ENCODE measurements at places on chromosomes 4 and X.
A peak's percentile ranks its signal among the peaks of the same experiment; 100 is the strongest.

DNA sequence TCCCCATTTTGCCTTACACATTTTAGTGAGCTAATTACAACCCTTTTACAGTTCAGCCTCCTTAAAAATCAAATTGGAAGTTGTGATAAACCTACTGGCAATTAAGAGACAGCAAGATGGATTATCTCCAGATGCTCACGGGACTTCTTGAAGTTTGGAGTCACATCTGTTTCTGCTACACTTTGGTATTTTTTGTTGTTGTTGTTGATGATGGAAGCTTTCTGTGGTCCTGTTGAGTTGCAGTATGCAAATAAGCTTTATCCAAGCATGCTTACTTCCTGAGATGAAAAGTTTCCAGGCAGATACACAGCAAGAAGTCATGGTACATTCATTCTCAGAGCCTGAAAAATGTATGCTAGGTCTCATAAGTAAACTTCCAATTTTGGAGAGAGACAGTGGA lies 670.0 kb upstream of the AMOT start:
- DNase-seq: no peak

DNA sequence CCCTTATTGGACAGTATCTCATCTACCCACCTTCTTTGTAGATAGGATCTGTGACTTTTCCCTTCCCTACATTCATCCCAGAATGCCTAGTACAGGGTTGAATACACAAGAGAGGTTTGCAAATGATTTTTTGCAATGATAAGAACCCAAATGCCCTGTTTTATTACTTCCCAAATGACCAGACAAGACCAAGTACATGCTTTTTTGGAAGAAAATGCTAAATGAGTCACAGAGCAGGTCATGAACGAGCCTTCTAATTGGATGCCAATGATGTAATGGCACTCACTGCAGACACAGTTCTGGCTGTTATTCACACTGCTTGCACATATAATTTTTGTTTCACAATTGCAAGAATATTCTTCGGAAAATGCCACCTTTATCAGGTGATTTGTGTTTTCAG lies 17.8 kb upstream of the GABRQ start:
- DNase-seq: no peak

DNA sequence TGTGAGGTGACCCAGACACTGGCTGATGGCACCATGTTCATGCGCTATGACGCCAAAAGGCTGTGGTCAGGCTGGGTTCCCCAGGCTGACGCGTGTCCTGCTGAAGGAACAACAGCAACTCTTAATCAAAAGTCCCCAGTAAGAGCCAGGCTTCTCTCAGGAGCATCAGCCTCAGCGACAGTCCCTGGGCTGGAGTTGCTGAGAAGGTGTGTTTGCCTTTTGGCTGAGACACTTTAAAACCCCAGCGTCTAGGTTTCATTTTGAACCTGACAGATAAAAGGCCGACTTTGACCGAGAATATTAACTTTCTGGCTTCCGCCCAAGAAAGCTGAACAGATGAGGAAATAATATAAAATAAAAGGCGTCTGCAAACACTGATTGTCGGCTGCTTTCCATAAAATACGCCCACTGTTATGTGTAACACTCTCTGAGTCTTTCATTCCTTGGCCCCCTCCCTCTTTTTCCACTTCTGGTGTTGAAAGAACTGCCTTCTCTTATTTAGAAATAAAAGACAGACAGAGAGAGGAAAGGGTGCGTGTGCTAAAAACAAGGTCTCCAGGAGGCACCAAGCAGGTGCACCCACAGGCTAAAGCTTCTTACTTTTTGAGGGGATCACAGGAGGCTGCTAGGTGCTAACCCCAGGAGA lies 373.6 kb downstream of the MID1IP1 start:
- no peak for DNase-seq

- DNase-seq: no peak
Observed at GRCh38 chr4:152408514-152409327, 127.2 kb downstream of the FBXW7 start.

- no peak for DNase-seq
Observed at GRCh38 chr4:40559585-40560465, 69.8 kb downstream of the RBM47 start.

GRCh38 chrX:38357747-38358673 lies 5.6 kb downstream of the OTC start:
- DNase-seq: no peak

GRCh38 chrX:78429172-78429571 lies 101.8 kb upstream of the CYSLTR1 start:
- no peak for DNase-seq

DNA sequence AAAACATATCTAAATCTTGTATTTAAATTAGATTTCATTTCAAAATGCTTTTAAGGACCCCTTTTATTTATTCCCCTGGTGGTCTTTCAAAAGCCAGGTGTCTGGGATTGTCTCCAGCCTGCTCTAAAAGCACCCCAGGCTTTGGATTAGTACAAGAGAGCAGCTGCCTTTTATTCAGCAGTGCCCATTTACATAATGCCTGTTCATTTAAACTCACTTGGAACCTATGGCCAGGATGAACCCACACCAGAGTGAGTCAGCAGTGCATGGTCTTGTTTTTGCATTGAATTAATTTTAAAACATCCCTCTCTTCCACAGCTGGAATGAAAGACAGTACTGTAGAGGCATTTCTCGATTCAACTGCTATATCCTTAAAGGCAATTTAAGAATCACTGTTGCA lies 64.1 kb upstream of the TENM3 start:
- DNase-seq: no peak

GRCh38 chr4:176052744-176053143 lies 12.9 kb upstream of the WDR17 start:
- no peak for DNase-seq

DNA sequence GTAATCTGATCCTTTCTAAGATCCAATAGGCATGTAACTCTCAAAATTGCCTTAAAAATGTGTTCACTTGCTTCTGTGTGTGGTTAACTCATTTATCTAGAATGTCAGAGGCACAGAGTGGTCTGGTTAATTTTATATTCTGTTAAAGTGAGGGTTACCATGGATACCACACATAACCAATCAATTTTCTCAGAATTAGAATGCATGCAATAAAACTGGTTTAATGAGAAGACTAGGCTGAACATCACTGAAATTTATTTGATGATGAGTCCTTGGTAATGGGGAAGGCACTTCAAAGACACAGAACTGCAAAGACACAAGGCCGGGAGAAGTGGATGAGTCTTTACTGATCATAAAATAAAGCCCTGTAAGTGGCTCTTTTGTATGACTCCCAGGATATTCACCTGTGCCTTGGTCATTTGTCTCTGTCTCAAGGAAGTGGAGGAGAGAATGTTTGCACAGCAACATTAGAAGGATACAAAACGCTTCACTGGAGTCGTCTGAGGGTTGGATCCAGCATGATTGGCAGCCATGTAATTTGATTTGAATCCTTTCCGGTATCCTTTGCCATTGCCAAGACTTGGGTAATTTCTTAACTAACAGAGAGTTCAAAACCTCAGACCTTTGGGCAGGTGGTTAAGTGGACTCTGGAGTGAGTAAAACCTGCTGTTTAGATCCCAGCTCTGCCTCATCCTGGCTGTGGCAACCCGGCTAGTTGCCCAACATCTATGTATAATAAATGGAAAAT lies 94.0 kb upstream of the RBPJ start:
- DNase-seq: no peak

- no peak for DNase-seq
Observed at GRCh38 chr4:106671716-106672115, 303.1 kb upstream of the GIMD1 start.

DNA sequence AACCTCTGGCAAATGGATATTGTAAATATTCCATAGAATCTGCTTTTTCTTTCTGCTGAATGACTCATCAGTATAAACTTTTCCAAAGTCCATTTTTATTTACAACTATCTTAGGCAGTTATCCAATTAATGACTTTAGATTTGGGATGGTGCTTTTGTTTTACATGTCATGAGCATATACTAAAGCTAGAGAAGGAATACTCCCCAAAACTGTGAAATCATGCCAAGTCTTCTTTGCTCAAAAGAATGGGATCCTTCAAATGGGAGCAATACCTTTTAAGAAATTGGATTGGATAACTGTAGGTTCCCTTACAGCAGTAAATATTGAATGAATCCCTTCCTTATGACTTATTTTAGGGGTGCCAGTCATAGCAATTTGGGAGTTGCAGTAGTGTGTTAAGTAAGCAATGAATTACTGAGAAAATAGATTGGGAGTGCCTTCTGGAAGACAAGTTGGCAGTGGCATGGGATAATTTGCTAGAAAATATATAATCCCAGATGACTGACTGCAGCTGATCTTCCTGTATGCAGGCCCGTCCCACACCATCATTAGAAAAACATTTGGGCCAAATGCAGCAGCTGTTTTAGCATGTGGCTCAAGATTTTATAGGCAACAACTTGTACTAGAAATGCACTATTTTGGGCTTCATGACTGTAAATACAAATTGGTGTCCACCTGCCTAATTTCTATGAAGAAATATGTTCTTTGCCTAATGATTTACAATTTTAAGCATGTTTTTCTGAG lies 2.8 kb downstream of the TMPRSS11D start:
- no peak for DNase-seq

GRCh38 chr4:37132351-37132974 lies 112.1 kb upstream of the NWD2 start:
- no peak for DNase-seq

GRCh38 chr4:116438417-116438816 lies 647.0 kb downstream of the TRAM1L1 start:
- DNase-seq: no peak

GRCh38 chr4:14716691-14717090 lies 285.6 kb upstream of the CPEB2 start:
- DNase-seq: no peak

- DNase-seq: no peak
Observed at GRCh38 chr4:108473163-108473720, 147.1 kb upstream of the RPL34 start.

DNA sequence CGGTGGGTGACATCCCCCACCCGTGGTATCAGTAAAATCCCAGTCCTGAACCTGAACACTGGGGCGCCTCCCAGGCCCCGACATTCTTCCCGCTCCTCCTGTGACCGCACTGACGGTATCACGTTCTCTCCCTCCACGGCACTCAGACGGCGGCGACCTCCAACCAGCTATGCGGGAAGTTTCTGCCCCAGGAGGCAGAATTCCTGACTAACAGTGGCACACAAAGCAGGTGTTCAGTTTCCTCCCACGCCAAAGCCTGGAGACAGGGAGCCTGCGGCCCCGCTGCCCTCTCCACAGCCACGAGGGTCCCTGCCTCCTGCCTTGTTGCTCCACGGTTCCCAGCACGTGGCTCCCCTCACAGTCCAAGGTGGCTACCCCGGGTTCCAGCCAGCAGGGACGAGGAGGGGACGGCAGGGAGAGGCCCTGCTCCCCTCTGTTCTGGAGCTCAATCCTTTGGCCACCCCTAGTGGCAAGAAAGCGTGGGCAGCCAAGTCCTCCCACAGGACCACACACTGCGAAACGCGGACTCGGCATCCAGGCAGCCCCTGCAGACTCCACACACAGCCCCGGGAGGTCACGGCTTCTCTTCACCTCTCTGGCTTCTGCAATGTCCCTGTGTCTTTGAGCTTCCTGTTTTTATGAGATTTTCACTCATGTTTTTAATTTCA lies 15.2 kb downstream of the CTBP1 start:
- DNase-seq: no peak

- peak; percentile 13 for DNase-seq
Observed at GRCh38 chrX:131677655-131678628, 134.1 kb downstream of the OR13H1 start.

- DNase-seq: no peak
Observed at GRCh38 chr4:56690393-56690792, 9.3 kb upstream of the HOPX start.

DNA sequence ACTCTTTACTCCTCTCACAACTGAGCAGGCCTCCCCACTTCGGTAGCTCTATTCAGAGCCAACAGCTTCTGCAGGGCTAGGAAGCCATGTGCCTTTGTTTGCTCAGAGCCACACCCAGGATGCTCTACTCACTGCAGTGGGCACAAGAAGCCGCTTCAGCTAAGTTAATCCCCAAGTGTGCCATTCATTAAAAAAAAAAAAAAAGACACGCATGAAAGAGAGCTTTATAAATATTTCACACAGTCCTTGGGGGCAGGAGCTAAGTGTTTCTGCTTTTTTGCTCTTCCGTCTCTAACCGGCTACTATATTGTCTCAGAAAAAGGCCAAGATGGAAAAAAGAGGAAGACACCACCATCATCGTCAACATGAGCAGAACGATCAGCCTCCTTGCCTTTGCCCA lies 8.1 kb downstream of the CRMP1 start:
- no peak for DNase-seq

All from stimulated activated CD4-positive, alpha-beta T cell treated with anti-CD3 and anti-CD28 coated beads, Interleukin-1b, Interleukin-23, amount 100 ng/mL, for 24 hours (primary cell).